ENCODE measurements at places on chromosomes 1 and 21. TPM values are rescaled to one million over a fixed set of nuclear protein-coding genes. Genes with fewer than 3 reads are reported as not detected.

- no peak overlapping the region for H3K27ac ChIP-seq
- H3K4me1 ChIP-seq = peaks cover 5% of the 10 kb centered on the region
- H3K4me3 ChIP-seq = no peak overlapping the region
- H3K27me3 ChIP-seq = no peaks in the 10 kb centered on the region
- H3K36me3 ChIP-seq = peaks cover 9% of the 10 kb centered on the region
- no peak for DNase-seq
Measured at GRCh38 chr1:119159111-119159510, 18.7 kb upstream of the WARS2 start.

GSTM4 gene
- total RNA-seq = 16.3 TPM

- H3K27me3 ChIP-seq = no peaks in the 10 kb centered on the region
- H3K27ac ChIP-seq = no peak overlapping the region
- no peak for DNase-seq
- H3K4me1 ChIP-seq = no peaks in the 10 kb centered on the region
Measured at GRCh38 chr1:187655104-187655503, 826.4 kb downstream of the PLA2G4A start.

GRCh38 chr1:166164995-166165660 is 1.7 kb downstream of the FAM78B start:
- peaks cover 31% of the 10 kb centered on the region for H3K4me1 ChIP-seq
- no peak overlapping the region for H3K27ac ChIP-seq
- H3K27me3 ChIP-seq = no peaks in the 10 kb centered on the region
- peak overlapping the region; percentile 69 for H3K4me3 ChIP-seq
- no peaks in the 10 kb centered on the region for H3K36me3 ChIP-seq
- DNase-seq = peak; percentile 11

- peak overlapping the region; percentile 64 for H3K27ac ChIP-seq
- DNase-seq = no peak
- peaks cover 91% of the 10 kb centered on the region for H3K4me1 ChIP-seq
- no peaks in the 10 kb centered on the region for H3K36me3 ChIP-seq
- no peaks in the 10 kb centered on the region for H3K27me3 ChIP-seq
Measured at GRCh38 chr1:183103147-183103546, 79.9 kb downstream of the LAMC1 start.

DNA sequence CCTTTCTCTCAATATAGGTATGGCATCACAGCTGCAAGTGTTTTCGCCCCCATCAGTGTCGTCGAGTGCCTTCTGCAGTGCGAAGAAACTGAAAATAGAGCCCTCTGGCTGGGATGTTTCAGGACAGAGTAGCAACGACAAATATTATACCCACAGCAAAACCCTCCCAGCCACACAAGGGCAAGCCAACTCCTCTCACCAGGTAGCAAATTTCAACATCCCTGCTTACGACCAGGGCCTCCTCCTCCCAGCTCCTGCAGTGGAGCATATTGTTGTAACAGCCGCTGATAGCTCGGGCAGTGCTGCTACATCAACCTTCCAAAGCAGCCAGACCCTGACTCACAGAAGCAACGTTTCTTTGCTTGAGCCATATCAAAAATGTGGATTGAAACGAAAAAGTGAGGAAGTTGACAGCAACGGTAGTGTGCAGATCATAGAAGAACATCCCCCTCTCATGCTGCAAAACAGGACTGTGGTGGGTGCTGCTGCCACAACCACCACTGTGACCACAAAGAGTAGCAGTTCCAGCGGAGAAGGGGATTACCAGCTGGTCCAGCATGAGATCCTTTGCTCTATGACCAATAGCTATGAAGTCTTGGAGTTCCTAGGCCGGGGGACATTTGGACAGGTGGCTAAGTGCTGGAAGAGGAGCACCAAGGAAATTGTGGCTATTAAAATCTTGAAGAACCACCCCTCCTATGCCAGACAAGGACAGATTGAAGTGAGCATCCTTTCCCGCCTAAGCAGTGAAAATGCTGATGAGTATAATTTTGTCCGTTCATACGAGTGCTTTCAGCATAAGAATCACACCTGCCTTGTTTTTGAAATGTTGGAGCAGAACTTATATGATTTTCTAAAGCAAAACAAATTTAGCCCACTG is 11.5 kb downstream of the HIPK1 start:
- H3K27me3 ChIP-seq = no peaks in the 10 kb centered on the region
- H3K4me1 ChIP-seq = no peaks in the 10 kb centered on the region

GRCh38 chr1:18924221-18924691 is 21.9 kb upstream of the ALDH4A1 start:
- H3K4me1 ChIP-seq = peaks cover 44% of the 10 kb centered on the region
- H3K36me3 ChIP-seq = peaks cover 12% of the 10 kb centered on the region
- DNase-seq = no peak
- H3K27me3 ChIP-seq = no peaks in the 10 kb centered on the region

SPSB1 gene
- 18.9 TPM for total RNA-seq

DNA sequence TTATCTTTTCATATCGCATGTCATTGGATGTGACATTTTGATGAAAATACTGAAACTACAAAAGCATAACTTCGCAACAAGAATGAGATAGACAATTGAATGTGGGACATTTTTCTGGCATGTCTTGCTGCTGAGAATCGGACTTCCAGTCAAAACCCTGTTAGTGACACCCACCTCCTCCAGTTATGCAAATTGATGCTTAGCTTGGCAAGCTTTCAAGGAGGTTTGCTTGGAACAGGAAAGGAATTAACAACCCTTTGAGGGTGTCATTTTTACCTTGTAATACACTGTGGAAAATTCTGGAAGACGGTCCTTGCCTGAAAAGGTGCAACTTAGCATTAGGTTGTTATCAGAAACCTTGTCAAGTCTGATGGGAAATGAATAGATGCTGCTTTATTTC is 38.8 kb upstream of the FAM3B start:
- H3K4me1 ChIP-seq = peaks cover 25% of the 10 kb centered on the region
- no peaks in the 10 kb centered on the region for H3K36me3 ChIP-seq
- H3K27ac ChIP-seq = no peak overlapping the region
- DNase-seq = no peak

AUNIP gene
- not detected for total RNA-seq

DNA sequence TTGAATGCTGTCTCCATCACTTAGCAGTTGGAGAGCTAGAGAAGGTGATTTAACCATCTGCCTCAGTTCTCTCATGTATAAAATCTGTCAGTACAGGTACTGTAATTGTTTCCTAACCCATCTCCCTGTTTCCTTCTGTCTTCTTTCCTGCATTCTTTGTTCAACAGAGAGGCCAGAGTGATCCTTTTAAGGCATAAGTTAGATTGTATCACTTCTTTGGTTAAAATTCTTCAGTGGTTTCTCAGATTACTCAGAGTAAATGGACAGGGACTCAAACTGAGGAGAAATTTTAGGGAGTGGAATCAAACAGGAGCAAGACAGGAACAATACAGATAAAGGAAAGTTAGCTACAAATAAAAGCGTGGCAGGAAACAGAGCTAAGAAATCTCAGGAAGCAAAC is 45.2 kb upstream of the SSX2IP start:
- H3K27ac ChIP-seq = no peak overlapping the region
- no peaks in the 10 kb centered on the region for H3K36me3 ChIP-seq
- no peak for DNase-seq
- no peak overlapping the region for H3K4me3 ChIP-seq

CYP2J2 gene
- 14.0 TPM for total RNA-seq

DNA sequence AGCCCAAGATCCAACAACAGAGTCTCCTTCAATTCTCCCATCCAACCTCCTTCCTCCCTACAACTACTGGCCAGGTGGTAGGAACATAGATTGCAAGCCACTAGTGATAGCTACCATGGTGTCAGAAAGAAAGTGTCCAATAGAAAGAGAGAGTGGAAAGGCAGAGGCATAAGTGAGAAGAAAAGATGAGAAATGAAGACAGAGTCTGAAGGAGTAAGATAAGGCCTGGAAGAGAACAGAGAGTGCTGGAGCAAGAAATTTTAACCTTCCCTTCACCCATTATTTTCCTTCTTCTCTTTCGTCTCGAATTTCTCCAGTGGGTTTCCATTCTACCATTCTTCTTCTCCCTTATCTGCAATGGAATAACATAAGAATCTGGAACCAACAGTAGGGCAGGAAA is 57.9 kb downstream of the CDC42BPA start:
- DNase-seq = no peak
- no peaks in the 10 kb centered on the region for H3K27me3 ChIP-seq
- no peaks in the 10 kb centered on the region for H3K36me3 ChIP-seq
- no peak overlapping the region for H3K27ac ChIP-seq
- no peaks in the 10 kb centered on the region for H3K4me1 ChIP-seq
- no peak overlapping the region for H3K4me3 ChIP-seq

GRCh38 chr1:163477276-163477830 is 155.6 kb downstream of the NUF2 start:
- H3K4me1 ChIP-seq = no peaks in the 10 kb centered on the region
- H3K36me3 ChIP-seq = no peaks in the 10 kb centered on the region
- H3K4me3 ChIP-seq = no peak overlapping the region
- no peaks in the 10 kb centered on the region for H3K27me3 ChIP-seq

DNA sequence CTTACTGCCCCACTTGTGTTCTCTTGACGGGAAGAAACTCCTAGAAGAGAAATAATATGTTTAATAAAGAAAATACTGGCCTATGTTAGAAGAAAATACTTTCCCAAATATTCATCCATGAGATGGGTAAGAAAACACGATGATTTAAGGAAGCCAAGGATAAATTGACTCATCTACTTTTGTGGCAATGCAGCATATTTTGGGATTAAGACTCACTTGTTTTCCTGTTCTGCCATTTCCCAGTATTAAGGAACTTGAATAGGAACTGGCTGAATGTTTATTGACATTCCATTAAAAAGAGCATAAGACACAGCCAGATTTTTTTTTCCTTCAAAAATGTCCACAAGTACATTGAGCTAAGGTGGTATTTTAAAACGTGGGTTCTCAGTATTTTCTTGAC is 10.9 kb upstream of the ADAMTS5 start:
- H3K4me1 ChIP-seq = no peaks in the 10 kb centered on the region
- no peaks in the 10 kb centered on the region for H3K36me3 ChIP-seq
- no peak overlapping the region for H3K4me3 ChIP-seq
- no peaks in the 10 kb centered on the region for H3K27me3 ChIP-seq
- no peak for DNase-seq

NUP210L gene
- total RNA-seq = not detected

- no peaks in the 10 kb centered on the region for H3K27me3 ChIP-seq
- DNase-seq = peak; percentile 53
- H3K27ac ChIP-seq = peak overlapping the region; percentile 85
- peak overlapping the region; percentile 62 for H3K4me3 ChIP-seq
Measured at GRCh38 chr1:203629507-203630082, 3.0 kb downstream of the ATP2B4 start.

DNA sequence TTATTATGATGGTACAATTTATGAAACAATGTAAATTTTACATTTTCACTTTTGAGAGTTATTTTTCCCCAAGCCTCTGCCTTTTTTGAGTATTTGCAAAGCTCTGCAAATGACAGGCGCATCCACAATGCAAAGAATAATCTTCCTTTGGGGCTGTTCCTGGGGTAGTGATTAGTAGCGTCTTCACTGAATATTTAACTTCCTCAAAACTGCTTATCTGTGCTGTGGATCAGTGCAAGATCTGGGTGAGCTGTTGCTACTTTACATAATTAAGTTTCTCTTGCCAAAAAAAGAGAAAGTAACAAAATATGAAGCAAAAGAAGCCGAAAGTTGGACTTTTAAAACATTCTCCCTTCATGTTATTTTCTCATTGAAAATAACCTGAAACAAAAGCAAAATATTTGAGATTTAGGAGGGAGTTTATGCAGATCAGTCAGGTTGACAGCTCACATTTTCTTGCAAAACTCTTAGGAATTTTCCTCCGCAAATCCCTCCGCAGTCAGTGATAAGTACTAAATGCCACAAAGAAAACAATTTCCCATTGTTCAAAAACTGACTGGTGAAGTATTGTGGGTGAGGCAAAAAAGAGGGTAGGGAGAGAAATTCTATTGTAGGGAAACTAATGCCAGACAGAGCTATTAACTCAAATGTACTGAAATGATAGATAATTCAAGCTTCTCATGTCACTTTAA is 276.4 kb upstream of the B3GALT2 start:
- H3K36me3 ChIP-seq = no peaks in the 10 kb centered on the region
- peaks cover 21% of the 10 kb centered on the region for H3K4me1 ChIP-seq
- H3K4me3 ChIP-seq = no peak overlapping the region
- no peak for DNase-seq

PROK1 gene
- total RNA-seq = not detected

GJB3 gene
- not detected for total RNA-seq

PUM1 gene
- 93.4 TPM for total RNA-seq

DNA sequence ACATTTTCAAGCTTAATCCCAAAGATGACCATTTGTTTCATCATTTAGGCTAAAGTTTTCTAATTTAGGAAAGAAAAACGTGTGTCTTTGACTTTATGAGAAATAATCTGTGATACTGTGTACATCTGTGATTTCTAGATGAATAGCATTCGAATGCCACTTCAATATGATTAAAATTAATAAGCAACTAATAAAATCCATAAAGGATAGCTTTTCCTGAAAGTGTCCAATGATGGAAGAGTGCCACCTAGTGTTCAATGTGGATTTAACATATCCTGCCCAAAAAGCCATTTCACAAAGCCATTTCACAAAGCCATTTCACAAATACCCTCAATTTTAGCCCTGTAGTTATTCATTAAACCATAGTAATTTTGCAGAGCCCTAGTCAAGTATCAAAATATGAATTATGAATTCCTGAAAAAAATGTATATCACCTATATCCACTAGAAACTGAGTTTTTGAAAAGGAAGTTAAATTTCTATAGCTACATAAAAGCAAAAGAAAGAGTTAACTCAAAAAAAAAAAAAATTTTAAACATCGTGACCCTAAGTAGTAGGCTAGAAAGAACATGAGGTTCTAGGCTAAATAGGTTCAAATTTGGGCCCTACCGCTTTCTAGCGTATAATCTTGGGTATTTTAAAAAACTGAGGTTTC is 19.1 kb downstream of the NME7 start:
- H3K27me3 ChIP-seq = no peaks in the 10 kb centered on the region
- H3K4me3 ChIP-seq = no peak overlapping the region
- DNase-seq = no peak

- DNase-seq = no peak
- H3K4me3 ChIP-seq = no peak overlapping the region
- H3K27me3 ChIP-seq = no peaks in the 10 kb centered on the region
- no peaks in the 10 kb centered on the region for H3K4me1 ChIP-seq
- no peaks in the 10 kb centered on the region for H3K36me3 ChIP-seq
Measured at GRCh38 chr1:66175581-66175980, 358.4 kb upstream of the SGIP1 start.

GRCh38 chr1:203281033-203281432 is 24.3 kb upstream of the BTG2 start:
- H3K4me3 ChIP-seq = no peak overlapping the region
- H3K27me3 ChIP-seq = no peaks in the 10 kb centered on the region
- no peaks in the 10 kb centered on the region for H3K36me3 ChIP-seq
- H3K27ac ChIP-seq = peak overlapping the region; percentile 44
